Kidney glomerular epithelial cell (primary cell): ENCODE measurements at places on chromosomes 4 and X.

GRCh38 chr4:151917145-151917734, 156.4 kb upstream of the GATB start:
- DNase-seq: no peak

- no peak for DNase-seq
These were observed 144.7 kb downstream of the PDGFRA start for GRCh38 chr4:54373718-54374210.

DNA sequence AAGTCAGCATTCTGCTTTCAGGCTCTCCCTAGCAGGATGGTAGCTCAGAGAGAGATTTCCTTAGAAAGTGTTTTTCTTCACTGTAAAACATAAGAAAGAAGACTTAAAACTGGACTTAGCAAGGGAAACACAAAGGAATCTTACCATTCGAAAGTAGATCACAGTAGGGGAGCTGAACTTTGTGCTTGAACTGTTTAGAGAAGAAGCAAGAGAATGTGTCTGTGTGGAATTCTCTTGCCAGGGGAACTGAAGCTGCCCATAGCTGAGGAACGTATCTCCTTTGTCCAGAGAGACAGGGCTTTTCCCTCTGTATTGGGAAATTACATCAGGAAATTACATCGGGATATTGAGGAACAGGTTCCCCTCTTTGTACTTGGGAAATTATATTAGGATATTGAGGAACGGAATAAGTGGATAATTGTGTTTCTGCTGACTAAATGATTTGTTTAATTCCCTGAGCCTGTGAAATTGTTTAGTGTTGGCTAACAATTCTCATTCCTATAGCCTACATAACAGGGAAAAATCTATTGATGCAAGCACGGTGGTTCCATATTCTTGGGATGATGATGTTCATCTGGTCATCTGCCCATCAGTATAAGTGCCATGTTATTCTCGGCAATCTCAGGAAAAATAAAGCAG, 21.2 kb downstream of the SRD5A3 start:
- no peak for DNase-seq

GRCh38 chrX:39873117-39873516, 224.6 kb downstream of the BCOR start:
- no peak for DNase-seq

DNA sequence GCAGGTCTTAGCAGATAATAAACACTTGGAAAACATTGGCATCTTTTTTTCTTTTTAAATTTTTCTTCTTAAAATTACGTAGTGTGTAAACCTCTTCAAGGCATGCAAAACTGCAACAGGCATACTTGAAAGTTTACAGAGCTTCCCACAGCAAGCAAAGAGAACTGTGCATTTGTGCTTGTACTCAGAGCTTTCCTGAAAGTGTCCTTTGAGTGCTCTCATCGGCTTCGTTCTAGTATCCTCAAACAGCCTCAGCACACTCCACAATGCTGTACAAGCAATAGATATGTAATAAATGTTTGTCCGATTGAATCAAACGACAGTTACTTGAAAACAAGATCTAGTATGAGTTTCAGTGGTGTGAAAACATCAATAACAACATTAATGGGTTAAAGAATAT, 227.5 kb downstream of the PAPSS1 start:
- DNase-seq: no peak

DNA sequence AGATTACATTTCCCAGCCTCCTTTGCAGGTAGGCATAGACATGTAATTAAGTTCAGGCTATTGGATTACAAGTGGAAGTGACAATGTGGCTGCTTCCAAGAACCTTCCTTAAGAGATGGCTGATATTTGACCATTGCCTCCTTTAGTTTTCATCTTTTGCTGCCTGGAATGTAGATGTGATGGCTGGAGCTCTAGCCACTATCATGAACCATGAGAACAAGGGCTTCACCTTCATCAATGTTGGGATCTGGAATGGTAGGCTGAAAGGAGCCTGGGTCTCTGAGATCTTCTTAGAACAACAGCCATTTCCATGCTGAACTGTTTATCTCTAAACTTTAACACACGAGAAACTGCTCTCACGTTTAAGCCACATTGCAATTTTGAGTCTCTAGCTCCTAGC, 158.7 kb upstream of the ATP6AP2 start:
- DNase-seq: no peak

- DNase-seq: peak; percentile 86
These were observed 21.7 kb downstream of the RBPJ start for GRCh38 chr4:26342328-26343037.

DNA sequence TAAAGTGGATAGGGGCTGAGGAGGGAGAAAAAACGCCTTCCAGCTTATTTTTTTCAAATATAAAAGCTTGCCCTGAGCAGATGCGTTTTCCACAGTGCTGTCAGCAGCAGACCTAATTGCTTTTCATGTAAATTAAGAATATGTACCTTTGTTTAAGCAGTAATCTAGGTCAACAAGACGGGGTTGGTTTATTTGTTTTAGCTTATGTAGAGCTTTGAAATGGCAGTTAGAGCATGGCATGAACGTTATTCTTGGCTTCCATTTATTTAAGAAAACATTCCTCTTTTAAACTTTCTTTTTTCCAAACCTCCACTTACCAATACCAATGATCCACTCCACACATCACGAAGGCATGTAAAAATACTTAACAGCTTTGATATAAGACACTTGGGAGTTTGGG, 220.3 kb upstream of the TENM3 start:
- DNase-seq: no peak

GRCh38 chr4:37467223-37467622, 219.0 kb downstream of the RELL1 start:
- no peak for DNase-seq

GRCh38 chr4:116603096-116603495, 482.3 kb downstream of the TRAM1L1 start:
- no peak for DNase-seq

DNA sequence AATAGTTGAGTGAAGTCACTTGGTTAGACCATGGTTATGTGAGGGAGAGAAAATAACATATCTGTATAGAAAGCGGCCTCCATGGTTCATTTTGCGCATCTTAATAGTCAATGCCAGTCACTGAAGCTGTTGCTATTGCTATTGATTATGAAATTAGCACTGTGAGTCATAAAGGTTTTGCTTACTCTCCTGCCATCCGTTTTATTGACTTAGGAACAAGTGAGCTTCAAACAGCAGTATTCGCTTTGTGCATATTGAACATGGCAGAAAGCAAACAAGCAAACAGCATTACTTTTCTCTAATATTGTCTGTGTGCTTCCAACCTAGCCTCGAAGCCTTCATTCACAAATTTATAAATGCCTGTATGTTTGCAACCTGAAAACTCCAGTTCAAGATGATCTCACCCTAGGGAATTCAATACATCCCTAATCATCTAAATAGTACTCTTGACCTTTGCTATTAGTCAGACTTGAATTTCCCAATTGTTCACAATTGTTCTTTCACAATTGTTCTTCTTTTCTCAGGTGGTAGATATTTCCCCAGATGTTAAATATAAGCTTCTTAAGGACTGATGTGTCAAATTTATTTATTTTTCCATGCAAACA, 55.9 kb upstream of the GABRA2 start:
- no peak for DNase-seq

DNA sequence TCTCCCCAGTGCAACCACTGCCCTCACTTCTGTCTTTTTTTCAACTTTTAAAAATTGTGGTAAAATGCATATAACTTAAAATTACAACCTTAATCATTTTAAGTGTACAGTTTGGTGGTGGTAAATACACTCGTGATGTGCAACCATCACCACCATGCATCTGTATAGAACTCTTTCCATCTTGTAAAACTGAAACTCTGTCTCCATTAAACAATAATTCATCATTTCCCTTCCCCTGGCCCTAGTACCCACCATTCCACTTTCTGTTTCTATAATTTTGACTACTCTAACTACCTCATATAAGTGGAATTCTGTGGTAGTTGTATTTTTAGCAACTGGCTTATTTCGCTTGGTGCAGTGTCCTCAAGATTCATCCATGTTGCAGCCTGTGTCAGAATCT, 6.8 kb upstream of the CTBP1 start:
- DNase-seq: no peak

GRCh38 chrX:16457239-16457638, 192.7 kb upstream of the S100G start:
- no peak for DNase-seq

DNA sequence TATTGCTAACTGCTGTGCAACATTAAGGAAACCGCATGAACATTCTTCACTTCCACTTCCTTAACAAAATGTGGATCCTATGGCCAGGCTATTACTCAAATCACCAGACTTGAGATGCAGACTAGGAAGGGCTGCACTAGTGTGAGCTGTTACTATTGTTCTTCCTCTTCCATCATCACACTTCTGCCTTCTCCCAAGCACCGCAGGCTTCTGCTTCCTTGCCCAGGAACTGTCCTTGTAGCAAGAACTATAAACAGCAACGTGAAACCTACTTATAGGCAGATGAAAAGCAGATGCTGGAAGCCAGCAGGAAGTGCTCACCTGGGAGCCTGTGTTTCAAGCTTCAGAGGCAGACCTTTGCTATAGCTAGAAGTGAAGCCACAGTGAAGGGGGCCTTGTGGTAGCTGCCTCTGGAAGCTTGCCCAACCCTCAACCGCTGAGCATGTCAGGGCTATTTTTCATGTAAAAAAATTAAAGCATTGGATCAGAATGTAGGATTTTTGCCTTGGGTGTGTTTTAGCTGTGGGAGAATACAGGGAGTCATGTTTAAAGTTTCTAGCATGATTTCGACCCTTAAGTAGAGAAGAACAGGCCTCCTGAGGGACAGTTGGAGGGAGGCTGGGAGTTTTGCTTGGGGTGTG, 43.9 kb downstream of the CLNK start:
- no peak for DNase-seq

DNA sequence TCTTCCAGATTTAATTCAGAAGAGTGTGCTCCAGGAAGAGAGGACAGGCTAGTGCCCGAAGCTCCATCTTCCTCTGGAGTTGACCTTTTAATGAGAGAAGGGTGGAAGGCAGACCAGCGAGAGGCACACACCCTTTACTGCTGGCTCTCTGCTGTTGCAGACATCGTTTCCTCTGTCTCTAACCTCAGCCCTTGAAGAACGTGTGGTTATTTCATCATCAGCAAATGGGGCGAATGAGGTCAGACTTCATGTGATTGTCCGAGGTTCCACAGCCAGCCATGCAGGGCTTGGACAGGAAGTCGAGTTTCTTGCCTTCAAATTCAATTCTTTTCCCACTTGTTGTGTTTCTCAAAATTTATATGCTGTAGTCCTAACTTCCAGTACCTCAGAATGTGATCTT, 155.2 kb upstream of the MSX1 start:
- no peak for DNase-seq

DNA sequence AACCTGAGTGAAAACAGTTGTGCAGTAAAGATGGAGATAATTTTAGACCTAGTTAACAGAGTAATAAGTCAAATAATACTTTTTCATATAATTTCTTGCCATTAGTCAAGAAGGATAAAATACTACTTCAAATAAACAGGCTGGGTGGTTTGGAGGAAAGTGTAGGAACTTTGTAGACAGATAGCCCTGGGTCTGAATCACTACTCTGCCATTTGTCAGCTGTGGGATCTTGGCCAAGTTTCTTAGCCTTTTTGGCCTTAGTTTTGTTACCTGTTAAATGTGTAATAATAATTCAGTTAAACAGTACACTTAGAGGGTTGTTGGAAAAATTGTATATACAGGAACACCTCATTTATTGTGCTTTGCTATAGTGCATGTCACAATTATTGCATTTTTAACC, 163.7 kb downstream of the NPNT start:
- no peak for DNase-seq

DNA sequence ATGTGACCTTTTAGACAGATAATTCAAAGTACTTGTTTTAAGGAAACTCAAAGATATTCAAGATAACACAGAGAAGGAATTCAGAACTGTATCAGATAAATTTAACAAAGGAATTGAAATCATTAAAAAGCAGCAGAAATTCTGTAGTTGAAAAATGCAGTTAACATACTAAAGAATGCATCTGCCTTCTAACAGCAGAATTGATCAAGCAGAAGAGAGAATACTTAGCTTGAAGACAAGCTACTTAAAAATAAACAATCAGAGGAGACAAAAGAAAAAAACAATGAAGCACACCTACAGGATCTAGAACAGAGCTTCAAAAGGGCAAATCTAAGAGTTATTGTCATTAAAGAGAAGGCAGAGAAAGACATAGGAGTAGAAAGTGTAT, 123.0 kb upstream of the TET2 start:
- no peak for DNase-seq
